ENCODE measurements at places on chromosomes 1 and 21. TPM values are rescaled to one million over a fixed set of nuclear protein-coding genes. Genes with fewer than 3 reads are reported as not detected.

ITLN2 gene
- total RNA-seq, result not detected

TMEM240 gene
- total RNA-seq, result 1.1 TPM

ZNF593OS gene
- not detected for total RNA-seq

TMEM54 gene
- 21.1 TPM for total RNA-seq

F13B gene
- under 0.01 TPM for total RNA-seq

UTP25 gene
- total RNA-seq, result 5.4 TPM
